ENCODE measurements at places on chromosomes 16 and 17.

- DNase-seq = no peak
Measured at GRCh38 chr16:9042964-9043680, 48.3 kb upstream of the HAPSTR1 start.

- no peak for DNase-seq
Measured at GRCh38 chr16:84460406-84461028, 43.9 kb downstream of the MEAK7 start.

GRCh38 chr16:81551151-81551808 is 106.7 kb downstream of the CMIP start:
- DNase-seq = peak; percentile 22

GRCh38 chr17:63751806-63752205 is 10.2 kb upstream of the STRADA start:
- DNase-seq = peak; percentile 30

DNA sequence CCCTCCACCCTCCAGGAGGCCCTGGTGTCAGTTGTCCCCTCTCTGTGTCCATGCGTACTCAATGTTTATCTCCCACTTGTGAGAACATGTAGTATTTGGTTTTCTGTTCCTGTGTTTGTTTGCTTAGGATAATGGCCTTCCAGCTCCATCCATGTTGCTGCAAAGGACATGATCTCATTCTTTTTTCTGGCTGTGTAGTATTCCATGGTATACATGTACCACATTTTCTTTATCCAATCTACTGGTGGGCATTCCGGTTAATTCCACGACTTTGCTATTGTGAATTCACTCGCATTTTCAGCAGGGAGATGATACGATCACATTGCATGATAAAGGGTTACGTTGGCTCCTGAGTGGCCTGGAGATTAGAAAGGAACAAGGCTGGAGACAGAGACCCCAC is 286.2 kb downstream of the FOXL1 start:
- DNase-seq = no peak

GRCh38 chr17:75733471-75733870 is 12.2 kb downstream of the ITGB4 start:
- no peak for DNase-seq

DNA sequence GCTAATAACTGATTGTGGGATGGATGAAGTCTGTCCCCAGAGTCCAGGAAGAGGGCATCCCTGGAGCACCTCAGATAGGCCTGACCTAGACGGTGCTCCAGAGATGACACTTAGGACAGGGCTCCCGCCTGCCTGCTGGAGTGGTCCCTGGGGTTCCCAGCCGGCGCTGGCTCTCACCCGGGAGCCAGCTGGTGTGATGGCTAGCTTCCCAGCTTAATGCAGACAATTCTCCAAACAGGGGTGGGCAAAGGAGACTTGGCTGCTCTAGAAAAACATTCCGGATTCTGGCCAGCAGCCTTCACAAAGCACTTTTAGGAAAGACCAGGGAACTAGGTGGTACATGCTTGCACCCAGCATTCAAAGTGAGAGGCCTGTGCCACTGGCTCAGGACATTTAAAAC is 18.6 kb downstream of the ACE start:
- DNase-seq = no peak

DNA sequence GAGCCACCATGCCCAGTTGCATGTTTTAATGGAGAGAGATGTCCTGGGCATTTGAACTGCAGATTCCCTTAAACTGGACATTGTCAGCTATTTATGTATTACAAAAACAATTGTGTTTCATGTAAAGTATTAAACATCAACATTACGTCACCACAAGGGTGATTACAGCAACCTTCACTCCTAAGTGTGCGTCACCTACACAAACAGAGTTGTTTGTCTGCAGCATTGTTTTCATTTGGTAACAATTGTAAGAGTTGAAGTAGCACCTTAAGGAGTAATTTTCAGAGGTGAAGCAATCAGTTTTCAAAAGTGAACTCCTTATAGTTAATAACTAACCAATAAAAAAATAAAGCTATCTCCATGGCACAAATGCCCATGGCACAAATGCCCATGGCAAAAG is 271.4 kb downstream of the IRX3 start:
- DNase-seq = no peak

DNA sequence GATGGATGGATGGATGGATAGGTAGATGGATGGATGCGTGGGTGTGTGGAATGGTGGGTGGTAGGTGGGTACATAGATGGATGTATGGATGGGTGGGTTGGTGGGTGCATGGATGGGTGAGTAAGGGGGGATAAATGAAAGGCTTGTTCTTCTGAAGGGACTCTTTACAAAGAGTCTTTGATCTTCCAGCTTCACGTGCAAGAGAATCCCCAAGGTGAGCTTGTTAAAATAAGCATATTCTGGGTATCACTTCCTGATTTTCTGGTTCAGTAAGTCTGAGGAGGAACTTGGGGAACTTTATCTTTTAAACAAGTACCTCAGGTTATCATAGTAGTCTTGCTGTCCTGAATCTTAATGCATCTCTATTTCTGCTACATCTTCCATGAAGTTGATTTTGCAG is 639.1 kb downstream of the MAF start:
- no peak for DNase-seq

DNA sequence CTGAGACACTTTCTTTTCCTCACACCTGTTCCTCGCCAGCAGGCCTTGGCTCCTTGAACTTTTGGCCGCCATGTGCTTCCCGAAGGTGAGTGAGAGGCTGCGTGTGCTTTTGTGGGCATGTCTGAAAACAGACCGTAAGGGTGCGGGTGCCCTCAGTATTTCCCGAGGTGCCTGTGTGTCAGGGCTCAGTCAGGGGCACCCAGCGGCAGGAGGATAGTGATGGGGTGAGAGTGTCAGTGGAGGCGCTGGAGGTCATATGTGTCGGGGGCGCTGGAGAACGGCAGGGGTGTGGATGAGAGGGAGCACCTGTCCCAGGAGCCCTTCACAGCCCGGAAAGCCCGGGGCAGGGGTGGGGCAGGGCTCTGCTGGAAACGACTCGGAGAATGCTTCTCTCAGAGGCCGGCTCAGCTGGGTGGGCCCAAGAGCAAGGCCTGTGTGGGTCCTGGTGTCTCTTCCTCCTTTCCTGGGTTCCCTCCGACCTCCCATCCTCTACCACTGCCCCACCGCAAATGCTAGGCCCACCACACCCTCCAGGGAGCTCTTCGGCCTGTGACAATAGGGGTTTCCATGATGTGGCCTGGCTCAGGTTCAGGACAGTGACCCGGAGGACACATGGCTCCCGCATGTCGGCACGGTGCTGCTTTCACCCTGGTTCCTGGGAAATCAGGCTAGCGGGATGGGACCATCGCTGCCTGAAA is 451 bp downstream of the IL32 start:
- no peak for DNase-seq

DNA sequence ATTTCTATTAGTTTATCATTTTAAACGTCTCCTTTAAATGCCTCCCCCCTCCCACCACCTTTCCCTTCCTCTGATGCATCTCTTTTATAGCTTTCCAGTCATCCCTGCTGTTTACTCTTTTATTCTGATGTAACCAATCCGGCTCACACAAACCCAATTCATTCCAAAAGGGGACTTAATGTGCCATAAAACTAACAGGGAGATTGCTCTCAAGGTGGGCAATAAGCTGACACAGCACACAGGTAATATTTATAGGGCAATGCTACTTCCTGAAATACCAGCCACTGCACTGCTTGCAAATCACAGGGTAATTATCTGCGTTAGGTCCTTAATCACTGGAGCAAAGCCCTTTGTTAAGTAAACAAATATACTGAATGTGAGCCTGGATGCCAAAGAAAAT is 23.3 kb upstream of the CA10 start:
- no peak for DNase-seq

DNA sequence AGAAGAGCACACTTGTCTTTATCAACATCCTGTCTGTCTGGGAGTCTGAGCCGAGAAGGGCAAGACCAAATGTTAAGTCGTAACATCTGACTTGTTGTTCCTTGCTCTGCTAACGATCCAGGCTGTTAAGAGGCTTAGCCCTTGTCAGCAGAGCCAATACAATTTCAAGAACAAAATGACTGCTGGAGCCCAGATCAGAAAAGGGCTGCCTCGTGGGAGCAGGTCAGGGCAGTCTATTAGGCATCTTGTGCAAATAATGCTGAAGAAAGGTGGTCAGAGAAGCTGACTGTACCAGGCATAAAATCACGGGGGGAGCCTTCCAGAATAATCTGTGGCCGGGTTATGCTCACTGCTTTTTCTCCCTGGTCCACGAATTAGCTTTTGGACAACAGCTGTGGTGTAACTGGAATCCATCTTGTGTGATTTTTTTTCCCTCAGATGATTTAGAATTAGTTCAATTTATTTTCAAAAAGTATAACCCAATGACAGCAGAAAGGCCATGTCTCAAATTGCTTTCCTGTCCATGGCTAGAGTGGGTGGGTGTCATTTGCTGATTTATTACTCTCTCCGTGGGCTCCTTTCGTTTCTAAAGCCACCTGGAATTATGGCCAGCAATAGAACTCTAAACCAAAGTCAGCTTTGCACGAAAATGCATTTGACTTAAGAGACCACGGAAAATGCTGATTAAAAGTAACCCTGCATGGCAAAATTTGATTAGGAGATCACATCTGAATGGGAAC is 221.1 kb upstream of the HSBP1 start:
- DNase-seq = no peak

DNA sequence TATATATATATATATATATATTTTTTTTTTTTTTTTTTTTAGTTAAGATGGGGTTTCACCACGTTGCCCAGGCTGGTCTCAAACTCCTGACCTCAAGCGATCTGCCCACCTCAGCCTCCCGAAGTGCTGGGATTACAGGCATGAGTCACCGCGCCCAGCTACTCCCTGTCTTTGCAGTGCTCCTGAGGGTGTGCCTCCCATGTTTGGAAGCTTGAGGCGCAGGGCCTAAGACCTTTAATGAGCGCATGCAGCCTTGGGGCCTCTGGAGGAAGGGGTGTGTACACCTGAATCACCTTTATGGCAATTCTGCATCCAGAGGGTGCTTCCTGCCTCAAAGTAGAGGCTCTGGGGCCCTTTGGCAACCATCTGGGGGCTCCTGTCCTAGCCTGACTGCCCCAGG is 219.4 kb upstream of the CIBAR2 start:
- no peak for DNase-seq

GRCh38 chr17:55458978-55459377 is 37.3 kb upstream of the MMD start:
- DNase-seq = no peak

DNA sequence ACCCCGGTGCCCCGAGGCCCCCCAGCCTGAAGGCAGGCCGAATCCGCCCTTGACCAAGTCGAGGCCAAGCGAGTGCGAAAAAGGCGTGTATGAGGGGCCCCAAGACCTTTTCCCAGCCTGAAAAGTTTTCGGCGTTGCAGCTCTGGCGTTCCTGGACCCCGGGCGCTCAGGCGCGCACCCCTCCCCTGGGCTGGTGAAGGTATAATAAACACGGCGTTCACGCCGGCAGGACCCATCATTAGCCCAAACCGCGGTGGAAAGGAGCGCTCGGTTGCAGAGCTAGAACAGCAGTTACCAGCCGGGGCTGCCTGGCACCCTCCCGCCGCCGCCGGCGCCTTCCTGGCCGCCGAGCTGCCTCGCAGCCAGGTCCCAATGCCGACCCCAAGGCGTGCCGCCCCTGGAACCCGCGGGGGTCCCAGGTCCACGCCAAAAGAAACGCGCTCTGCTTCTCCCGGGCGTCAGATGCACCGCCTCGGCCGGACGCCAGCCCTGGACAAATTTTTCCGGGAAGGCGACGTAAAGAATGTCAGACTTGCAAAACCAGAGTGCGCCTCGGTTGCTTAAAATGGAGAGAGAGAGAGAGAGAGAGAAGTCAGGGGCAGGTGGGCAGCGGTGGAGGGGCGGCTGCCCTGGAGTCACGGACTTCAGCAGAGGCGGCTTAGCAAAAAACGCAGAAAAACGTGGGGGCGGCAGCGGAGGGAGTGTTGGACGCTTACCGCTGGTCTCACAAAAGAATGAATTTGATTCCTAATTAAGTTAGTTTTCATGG is 11.5 kb upstream of the FOXF1 start:
- no peak for DNase-seq

DNA sequence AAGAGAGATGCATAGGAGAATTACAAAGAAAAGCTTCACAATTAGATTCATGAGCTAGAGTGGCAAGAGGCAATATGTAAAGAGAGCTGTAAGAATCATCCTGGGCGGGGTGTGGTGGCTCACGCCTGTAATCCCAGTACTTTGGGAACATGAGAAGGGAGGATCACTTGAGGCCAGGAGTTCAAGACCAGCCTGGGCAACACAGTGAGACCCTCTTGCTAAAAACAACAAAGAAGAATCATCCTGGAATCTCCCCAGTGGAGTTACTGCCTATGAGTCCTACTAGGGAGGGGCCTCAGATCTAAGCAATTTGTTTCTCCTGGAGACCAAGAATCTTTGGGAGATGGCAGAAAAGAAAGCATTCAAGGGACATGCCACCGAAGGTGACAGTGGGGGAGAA is 119.1 kb downstream of the HIC1 start:
- DNase-seq = no peak

DNA sequence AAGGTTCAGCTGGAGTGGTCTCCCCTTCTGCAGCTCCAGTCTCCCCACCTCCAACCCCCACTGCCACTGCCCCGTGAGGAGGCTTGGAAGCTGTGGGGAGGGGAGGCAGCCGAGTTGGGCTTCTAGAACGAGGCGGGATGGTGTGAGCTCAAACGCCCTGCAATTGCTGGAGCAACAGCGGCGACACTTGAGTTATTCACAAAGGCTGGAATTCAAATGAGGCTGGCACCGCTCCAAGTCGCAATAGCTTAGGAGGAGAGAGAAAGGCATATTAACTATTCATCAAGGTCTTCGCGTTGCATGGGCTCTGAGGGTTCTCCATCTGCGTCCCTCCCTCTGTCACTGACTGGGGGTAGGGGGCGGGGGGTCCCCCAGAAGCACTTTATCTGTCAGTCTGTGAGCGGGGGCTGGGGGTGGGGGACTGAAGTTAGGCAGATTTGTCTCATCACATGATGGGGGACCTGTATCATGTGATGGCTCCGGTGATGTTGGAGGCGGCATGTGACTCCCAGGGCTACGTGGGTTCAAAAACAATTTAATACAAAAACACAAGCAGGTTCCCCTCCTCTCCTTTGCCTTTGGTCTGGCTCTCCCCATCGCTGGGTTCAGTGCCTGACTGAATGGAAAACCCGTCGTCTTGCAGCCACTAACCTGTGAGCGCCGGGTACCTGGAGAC is 70.5 kb downstream of the RBBP6 start:
- DNase-seq = no peak

DNA sequence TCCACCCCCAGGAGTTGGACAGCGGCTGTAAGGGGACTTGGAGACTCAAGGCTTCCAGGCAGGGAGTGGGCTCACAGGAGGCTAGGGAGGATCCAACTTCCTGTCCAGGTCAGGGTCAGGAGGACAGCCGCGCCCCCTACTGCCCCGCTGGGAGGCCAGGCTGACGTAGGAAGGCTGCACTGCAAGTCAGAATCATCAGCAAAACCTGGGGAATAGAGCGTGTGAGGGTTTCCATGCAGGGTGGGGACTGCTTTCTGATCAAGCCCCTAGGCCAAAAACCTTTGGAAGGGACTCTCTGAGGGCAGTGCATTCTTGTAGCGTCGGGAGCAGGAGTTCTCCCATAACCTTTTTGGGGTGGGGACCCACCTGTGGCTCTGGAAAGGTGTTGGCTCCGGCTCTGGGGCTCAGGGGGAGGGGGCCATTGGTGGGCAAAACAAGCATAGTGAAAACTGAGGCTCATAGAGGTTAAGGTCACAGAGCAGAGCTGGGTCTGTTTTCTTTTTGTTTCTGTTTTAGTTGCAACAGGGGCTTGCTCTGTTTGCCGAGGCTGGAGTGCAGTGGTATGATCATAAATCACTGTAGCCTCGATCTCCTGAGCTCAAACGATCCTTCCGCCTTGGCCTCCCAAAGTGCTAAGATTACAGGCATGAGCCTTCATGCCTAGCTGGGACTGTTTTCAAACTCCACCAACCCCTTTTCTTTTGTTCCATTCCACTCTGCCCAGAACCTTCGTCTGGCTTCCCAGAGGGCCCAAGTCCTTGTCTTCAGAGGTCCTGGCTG is 22.1 kb downstream of the RAI1 start:
- DNase-seq = no peak
